ENCODE measurements at places on chromosomes 3 and 15.

GRCh38 chr3:189766416-189766815, 135.2 kb downstream of the TP63 start:
- no peak for DNase-seq

DNA sequence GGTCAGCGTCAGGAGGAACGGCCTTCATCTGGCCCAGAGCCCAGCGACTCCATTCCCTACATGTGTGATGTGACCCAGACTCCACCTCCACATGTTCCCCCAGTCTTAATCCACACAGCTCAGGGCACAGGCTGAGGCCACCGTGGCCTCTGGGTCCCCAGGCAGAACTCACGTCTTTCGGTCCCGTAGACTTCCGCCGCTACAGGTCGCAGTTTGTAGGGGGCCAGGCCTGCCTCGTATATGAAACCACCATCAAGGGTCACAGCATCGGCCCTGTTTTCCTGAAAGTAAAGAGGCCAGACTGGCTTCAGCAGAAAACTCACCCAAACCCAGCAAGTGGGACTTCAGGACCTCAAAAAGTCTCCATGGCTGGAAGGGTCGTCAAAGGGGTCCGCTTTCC, 8.6 kb downstream of the LTF start:
- DNase-seq: no peak

- DNase-seq: no peak
These were observed 230.9 kb upstream of the CD96 start for GRCh38 chr3:111311126-111311525.

GRCh38 chr3:61821823-61822251, 260.5 kb downstream of the PTPRG start:
- DNase-seq: no peak

- DNase-seq: no peak
These were observed 145.1 kb downstream of the TP63 start for GRCh38 chr3:189776149-189776824.

DNA sequence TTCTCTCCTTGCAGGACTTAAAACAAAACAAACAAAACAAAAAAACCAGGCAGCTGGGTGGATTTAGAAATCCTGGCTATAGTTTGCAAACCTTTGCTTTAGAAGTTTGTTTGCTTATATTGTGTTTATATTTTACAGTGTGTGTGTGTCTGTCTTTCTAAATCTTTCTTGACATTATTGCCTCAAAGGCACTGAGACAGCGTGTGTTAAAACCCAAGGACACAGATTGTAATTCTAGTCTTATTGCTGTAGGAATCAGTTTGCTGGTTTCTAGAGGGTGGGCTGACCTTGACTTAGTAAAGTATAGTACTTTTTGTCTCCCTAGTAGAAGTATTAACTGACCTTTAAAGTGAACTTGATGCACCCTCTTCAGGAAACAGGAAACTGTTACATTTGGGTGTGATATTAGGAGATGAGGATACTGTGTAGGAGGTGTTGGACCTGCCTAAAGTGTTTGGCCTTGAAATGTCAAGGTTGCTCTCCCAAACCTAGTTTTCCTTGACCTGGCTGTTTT, 71.0 kb downstream of the TCF12 start:
- DNase-seq: no peak

GRCh38 chr3:150232992-150233451, 175.1 kb upstream of the TSC22D2 start:
- no peak for DNase-seq

DNA sequence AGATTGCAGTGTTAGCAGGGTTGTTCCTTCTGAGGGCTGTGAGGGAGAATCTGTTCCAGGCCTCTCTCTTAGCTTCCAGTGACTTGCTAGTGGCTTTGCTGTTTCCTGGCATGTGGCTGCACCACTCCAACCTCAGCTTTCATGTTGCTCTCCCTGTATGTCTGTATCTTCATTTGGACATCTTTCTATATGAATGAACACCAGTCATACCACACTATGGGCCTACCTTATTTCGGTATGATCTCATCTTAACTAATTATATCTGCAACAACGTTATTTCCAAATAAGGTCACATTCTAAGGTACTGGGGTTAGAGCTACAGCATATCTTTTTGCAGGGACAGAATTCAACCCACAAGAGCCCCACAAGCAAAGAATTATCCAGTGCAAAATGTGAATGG, 356.7 kb upstream of the UMPS start:
- no peak for DNase-seq

DNA sequence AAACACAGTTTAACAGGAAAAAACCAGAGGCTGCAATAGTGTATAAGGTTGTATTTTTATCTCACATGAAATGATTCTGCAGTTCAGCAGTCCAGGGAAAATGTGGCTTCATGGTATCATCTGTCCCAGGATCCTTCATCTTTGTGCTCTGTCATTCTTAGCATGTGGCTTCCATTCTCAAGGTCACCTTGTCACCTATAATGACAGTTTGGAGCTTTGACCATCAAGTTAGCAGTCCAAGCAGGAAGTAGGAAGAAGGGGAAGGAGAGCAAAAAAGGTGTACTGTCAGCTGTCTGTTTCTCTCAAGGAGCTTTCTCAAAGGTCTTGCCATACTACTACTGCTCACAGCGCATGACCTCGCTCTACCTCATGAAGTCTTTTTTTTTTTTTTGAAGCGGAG, 58.6 kb upstream of the CRTC3 start:
- DNase-seq: no peak

DNA sequence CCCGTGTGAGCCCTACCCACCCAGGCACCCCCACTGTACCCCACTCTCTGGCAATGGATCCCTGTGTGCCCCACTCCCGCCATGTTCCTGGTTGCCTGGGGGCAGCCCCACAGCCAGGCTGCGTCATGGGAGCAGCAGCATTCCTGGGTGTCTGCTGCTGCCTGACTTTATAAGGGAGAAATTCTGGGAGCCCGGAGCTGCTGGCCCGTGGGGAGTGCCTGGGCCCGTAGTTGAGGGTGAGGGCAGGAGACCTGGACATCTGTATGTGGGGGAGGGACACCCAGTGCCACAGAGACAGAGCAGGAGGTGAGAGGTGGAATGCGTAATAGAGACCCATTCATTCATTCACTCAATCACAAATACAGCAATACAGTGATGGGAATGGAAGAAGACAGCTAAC, 15.1 kb downstream of the CSPG4 start:
- no peak for DNase-seq

GRCh38 chr3:150251187-150252062, 156.7 kb upstream of the TSC22D2 start:
- DNase-seq: no peak

- DNase-seq: no peak
These were observed 24.2 kb upstream of the GALNT15 start for GRCh38 chr3:16150285-16150684.

GRCh38 chr3:16665282-16665741, 60.1 kb upstream of the DAZL start:
- DNase-seq: no peak

DNA sequence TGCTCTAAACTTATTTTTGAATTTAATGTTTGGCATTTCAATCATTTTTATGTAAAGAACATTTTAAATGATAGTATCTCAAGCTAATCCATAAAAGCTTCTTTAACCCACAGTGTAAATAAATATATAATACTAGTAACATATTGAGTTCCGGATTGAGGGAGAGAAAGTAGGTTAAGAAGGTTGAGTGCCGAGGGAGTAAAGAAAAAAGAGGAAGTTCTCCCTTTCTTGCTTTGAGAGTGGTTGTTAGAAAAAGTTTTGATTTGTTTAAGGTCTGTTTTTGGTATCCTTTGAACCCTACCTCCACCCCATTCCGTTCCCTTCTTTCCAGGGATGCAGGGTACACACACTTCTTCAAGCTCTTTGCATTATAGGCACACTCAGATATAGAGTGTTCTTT, 130.8 kb downstream of the VPS8 start:
- DNase-seq: no peak

- no peak for DNase-seq
These were observed 86.2 kb downstream of the SEC22A start for GRCh38 chr3:123287962-123288302.

- DNase-seq: no peak
These were observed 407.3 kb upstream of the CBLB start for GRCh38 chr3:106276151-106276550.

DNA sequence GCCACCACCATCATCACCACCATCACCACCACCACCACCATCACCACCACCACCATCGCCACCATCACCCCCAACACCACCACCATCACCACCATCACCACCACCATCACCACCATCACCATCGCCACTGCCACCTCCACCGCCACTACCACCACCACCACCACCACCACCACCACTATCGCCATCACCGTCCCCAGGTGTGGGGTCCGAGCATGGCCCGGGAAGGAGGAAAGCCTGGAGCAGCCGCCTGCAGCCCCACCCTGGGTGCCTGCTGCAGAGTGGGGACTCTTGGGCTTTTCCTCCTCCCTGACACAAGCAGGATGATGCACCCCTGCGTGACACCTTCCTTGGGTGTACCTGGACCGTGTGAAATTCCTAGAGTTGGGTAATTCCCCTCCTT, 43.9 kb downstream of the MUC4 start:
- DNase-seq: no peak

DNA sequence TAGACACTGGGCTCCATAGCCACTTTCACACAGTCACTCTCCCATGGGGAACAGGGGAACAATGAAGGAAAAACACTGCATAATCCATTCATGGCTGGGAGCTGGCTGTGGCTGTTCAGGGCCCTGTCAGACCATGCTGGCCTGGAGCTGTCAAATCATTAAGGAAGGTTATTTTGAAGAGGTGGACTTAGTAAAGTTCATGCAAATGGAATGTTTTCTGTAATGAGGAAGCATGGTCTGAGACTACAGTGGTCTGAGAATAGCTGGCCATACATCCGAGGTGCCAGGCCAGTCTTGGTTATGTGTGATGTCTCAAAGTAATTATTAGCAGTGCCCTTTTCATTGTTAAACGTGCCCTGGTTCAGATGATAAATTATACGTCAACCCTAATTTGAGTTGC, 117.1 kb upstream of the MRPS22 start:
- no peak for DNase-seq

GRCh38 chr3:108493862-108494261, 16.5 kb downstream of the MYH15 start:
- no peak for DNase-seq

- DNase-seq: no peak
These were observed 386.9 kb upstream of the CNTN3 start for GRCh38 chr3:75001330-75001729.

DNA sequence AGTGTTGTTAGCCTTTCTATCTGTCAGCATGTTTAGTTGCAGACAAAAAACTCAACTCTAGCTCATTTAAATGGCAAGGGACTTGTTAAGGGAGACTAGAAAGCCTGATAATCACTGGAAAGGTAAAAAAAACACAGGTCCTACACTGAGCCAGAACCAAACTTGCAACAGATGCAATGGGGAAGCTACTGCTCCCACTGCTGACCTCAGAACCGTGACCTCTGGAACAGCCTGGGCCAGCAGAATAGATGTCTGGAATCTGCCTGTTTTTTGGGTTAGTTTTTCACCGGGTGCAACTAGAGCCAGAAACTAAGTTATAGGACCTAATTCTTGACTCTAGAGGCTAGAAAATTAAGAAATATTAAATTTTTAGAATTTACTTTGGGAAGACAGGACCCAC, 32.5 kb upstream of the ARL14 start:
- DNase-seq: no peak

DNA sequence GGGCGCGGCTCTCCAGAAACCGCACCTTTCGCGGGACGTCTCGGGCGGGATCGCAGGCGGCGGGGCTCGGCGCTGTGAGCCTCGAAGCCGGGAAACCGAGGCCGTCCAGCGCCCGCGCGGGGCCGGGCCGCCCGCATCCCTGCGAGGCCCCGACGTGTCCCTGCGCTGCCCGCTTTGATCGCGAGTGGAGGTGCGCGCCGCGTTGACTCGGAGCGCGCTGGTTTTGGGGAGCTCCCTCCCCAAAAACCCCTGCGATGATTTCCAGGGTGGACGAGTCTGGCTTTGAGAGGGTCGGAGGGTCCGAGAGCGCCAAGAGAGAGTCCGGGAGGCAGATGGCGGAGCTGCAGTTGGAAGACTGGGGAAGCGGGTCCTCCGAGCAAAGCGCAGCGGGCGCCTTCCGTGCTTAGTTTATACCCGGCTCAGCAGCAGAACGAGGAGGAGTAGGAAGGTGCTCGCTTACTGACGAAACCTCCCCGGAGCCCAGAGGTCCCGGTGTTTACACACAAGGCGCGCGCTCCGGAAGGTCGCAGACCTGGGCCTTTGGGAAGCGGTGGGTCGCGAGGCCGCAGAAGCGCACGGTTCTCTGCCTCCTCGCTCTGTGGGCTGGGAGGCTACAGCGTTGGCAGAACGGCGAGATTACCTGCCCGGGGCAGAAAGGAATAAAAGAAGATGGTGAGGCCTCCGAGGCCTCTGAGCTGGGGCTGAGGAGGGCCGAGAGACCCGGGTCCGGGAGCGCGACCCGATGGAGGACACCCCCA, 687 bp downstream of the ALDH1A3 start:
- DNase-seq: no peak

DNA sequence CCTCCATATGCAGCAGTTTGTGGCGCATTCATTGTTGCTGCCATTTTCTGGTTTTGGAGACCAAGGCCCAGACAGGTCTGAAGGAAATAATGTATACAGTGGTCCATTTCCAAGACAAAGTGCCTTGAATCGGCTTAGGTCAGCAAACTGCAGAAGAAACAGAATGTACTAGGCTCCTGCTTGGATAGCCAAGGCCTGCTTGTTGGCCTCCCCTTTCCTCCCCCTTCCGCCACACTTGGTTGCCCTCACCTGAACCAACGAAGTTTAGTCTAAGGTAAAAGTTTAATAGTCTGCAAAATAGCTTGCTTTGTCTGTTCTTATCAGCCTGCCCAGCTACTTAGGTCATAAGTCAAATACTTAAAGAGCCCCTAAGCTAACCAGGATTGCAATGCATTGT, 12.0 kb upstream of the RTP3 start:
- DNase-seq: no peak

DNA sequence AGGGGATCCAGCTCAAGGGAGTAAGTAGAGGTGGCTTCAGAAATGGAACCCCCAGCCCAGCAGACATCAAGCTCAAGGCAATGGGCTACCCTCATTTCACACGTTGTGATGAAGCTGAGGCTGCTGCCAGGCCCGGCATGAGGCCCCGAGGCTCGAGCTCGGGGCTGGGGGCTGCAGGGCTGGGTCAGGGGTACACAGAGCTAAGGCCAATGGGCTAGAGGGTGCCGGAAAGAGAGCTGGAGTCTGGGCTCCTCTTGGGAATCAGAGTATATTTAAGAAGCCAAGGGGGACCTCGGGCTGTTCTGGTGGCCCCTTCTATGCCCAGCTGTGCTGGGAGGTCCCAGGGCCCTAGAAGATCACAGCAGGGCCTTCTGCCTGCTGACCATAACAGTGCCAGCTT, 7.4 kb downstream of the PRSS50 start:
- DNase-seq: no peak

DNA sequence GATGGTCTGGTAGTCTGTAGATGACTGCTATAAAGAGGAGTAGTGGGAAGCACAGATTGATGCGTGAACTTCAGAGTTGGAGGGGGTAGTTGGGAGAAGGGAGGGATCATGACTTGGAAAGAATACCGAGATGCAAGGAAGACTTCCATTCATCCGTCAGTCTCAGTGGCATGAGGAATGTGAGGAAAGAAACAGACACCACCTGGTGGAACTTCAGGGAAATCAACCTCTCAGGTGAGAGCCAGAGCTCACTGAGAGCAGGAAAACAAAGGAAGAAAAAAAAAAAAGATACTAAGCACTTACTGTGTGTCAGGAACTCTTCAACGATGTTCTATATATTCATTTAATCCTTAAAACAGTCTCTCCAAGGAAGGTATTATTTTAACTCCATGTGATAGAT, 172.4 kb downstream of the OXSM start:
- no peak for DNase-seq
